Stimulated activated CD4-positive, alpha-beta T cell treated with anti-CD3 and anti-CD28 coated beads, TNF-alpha, amount 100 ng/mL, for 4 hours (primary cell): ENCODE measurements at places on chromosomes 1 and 21.
A peak's percentile ranks its signal among the peaks of the same experiment; 100 is the strongest.

DNA sequence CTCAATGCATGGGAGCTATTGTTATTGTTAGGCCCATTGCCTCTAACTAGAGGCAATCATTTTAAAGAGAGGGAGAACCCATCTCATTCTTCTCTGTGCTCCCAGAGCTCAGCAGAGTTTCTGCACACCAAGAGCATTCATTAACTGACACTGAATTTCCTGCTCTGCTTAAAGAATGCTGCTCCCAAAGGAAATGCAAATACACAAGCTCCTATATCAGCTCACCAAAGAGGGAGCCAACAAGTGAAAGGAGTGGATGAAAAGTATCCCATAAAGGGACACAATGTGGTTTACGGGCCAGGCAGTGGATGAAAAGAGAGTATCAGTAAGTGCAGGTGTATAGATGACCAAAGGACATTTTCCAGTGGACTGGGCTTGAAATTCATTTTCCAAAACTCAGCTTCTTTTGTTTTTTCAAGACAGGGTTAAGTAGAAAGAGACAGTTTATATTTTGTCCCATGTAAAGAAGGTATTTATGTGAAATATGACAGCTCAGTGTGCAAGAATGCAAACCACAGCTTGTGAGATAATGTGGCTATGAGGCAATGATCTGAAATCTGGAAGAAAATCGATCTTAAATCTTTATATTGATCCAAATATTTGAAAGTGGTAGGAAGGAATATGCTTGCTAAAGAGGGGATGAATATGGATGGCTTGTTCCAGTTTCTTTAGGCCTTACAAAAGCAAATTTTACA is 207.7 kb upstream of the CAMK1G start:
- DNase-seq: no peak

- DNase-seq: peak; percentile 26
These were observed 47.4 kb upstream of the OSBPL9 start for GRCh38 chr1:51569284-51570062.

DNA sequence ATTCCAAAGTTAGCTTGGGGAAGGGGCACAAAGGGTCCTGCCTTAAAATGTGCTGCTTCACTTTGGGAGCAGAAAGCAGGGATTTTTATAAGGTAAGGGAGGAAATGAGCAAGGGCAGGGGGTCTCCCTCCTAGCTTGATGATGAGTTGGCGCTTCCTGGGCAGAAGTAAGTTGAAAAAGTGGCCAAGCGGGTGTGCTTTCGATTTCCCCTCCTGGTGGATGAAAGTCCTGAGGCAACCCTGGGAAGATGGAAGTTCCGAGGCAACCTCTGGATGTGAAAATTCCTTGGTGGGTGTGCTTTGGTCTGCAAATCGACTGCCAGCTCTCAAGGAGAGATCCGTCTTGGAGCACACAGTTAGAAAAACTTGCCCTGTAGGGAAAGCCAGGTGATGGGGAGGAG is 41.7 kb upstream of the CD2 start:
- no peak for DNase-seq

DNA sequence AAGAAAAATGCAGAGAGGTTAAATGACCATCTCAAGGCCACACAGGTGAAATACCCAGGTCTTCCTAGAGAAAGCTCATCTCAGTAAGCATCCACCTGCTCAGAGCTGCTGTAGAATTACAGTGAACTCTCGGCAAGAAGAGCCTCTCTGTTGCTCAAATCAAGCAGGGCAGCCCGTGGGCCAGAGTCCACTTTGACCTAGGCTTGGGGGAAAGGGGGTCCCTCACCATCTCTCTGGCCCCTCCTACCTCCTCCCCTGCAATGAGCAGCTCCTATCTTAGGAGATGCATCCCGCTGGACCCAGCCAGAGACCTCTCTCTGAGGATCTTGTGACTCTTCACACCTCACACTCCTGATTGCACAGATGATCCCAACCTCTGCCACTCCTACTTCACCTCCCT is 364.7 kb downstream of the PTPRU start:
- DNase-seq: no peak

- DNase-seq: no peak
These were observed 10.7 kb upstream of the HUNK start for GRCh38 chr21:31862078-31862477.

DNA sequence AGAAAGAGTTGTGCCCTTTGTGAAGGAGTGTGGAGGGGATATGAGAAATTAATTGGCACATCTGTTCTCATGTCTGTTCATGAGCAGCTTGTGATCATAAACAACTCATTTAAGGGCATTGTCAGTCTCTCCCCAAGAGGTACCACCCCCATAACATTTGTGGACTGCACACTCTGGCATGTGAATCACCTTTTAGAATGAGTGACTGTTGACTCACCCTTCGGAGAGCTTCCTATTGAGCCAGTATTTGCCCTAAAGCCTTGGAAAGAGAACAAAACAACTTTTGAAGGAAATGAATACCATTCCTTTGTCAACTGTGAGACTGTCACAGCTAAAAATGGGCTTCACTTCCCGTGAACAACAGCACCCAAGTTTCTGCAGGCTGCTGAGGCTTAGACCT is 27.5 kb upstream of the MYSM1 start:
- no peak for DNase-seq

DNA sequence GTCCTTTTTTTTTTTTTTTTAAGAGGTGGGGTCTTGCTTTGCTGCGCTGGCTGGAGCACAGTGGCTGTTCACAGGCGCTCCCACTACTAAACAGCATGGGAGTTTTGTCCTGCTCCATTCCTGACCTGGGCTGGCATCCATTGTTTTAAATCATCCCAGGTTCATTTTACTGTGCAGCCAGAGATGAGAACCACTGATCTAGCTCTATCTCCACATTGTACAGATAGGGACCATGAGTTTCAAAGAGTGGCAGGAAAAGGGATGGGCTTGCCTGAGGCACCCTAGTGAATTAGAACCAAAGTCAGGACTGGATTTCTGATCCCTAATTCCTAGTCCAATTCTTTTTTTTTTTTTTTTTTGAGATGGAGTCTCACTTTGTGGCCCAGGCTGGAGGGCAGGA is 7.2 kb upstream of the TMEM222 start:
- DNase-seq: no peak

DNA sequence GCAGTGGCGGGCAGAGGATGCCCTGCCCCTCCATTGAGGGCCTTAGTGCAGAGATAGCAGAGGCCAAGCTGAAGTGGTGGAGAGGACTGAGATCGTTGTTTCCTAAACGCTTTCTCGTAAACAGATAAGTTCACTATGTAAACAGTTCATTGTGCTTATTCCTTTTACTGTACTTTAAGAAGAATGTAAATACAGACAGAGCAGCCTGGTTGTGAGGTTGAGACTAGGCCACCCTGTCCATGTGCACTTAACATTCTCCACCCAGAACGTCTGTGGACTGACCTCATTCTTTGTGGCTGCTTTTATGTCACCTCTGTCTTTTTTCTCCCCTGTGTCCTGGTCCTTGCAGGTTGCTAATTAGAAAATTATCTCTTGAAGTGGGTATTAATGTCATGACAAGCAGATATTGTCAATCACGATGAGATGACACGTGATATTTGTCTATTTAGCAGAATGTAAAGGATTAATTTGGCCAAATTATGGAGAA is 8.5 kb downstream of the CENPS start:
- no peak for DNase-seq

DNA sequence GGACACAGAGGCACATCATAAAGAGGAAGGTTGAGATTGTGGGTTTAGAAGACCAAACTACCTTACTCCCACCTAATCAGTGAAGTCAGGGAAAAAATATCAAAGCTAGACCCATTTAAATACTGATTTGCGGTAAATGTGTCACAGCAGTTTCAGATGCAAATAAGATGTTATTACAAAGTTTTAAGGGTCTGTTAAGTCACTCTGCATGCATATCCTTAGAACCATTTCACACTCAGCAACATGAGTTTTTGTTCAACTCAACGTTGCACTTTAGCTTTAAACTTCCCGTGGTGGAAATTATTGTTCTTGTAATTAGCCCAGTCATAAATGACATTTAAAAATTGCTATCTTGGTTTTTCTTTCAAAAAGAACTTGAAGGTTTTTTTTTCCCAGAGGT is 34.8 kb downstream of the RPAP2 start:
- DNase-seq: no peak

DNA sequence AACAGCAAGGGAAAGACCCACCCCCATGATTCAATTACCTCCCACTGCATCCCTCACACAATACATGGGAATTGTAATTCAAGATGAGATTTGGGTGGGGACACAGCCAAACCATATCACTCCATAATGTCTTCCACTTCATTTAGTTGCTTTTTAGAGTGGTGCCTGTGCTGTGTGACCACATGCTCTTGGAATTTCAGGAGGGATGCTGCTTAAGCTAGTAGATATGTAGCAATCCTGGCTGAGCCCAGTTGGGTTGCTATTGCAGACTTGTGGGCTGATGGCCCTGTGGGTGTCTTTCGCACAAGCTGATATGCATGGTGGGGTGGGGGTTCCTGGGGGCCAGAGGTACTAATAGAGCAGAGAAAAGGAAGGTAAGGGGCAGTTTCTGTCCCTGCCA is 160.4 kb upstream of the SYT6 start:
- no peak for DNase-seq

GRCh38 chr1:212073490-212073889 is 37.9 kb downstream of the DTL start:
- DNase-seq: no peak

GRCh38 chr1:210257698-210258529 is 25.3 kb downstream of the SERTAD4 start:
- DNase-seq: no peak

DNA sequence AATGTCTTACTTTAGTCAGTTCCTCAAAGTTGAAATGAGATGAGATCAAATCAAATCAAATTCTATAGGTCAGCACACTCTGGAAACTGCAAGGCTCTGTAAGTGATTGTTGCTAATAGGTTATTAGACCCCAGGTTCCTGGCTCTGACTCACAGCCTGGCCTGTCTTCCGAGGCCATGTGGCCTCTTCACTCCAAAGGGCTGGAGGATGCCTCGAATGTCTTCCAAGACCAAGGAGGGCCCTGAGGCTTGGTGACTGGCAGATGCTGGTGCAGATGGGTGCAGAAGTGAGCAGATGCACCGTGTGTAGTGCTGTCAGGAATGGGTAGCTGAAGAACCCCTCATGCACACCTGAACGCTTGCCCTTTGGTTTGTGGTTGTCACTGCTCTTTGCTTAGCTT is 113.4 kb downstream of the MAB21L3 start:
- DNase-seq: no peak

GRCh38 chr1:17112496-17113236 is 6.6 kb downstream of the PADI2 start:
- DNase-seq: no peak

- DNase-seq: no peak
These were observed 5.0 kb upstream of the CHD5 start for GRCh38 chr1:6185151-6185550.

GRCh38 chr1:43044572-43045361 is 86.1 kb upstream of the SLC2A1 start:
- DNase-seq: no peak

GRCh38 chr21:32411350-32412161 is 950 bp upstream of the EVA1C start:
- DNase-seq: peak; percentile 36

GRCh38 chr1:47725000-47725473 is 272.1 kb downstream of the TRABD2B start:
- no peak for DNase-seq

GRCh38 chr1:190608282-190608681 is 130.6 kb upstream of the BRINP3 start:
- no peak for DNase-seq

DNA sequence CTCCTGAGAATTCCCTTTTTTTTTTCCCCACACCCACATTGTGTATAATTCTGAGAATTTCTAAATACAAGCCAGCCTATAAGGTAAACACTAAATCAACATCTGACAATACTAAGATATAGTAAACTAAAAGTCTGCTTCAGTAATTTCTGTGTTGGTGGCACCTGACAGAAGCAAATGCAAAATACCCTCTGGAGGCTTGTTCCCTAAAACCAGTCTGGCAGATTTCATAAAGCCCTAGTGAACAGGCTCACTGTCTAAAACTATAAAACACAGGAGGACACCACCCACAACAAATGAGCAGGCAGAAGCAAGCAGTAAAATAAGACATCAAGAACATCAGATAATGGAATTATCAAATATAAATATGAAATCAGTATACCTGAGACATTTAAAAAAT is 11.5 kb downstream of the TRIM33 start:
- DNase-seq: no peak

- no peak for DNase-seq
These were observed 112.4 kb upstream of the VANGL1 start for GRCh38 chr1:115529216-115529897.

- no peak for DNase-seq
These were observed 213.8 kb downstream of the SIPA1L2 start for GRCh38 chr1:232416026-232416568.

GRCh38 chr1:2644171-2644570 is 11.4 kb upstream of the MMEL1 start:
- DNase-seq: no peak

- DNase-seq: no peak
These were observed 12.8 kb upstream of the CTSS start for GRCh38 chr1:150778409-150778808.

GRCh38 chr1:230430499-230430898 is 4.4 kb upstream of the PGBD5 start:
- no peak for DNase-seq

DNA sequence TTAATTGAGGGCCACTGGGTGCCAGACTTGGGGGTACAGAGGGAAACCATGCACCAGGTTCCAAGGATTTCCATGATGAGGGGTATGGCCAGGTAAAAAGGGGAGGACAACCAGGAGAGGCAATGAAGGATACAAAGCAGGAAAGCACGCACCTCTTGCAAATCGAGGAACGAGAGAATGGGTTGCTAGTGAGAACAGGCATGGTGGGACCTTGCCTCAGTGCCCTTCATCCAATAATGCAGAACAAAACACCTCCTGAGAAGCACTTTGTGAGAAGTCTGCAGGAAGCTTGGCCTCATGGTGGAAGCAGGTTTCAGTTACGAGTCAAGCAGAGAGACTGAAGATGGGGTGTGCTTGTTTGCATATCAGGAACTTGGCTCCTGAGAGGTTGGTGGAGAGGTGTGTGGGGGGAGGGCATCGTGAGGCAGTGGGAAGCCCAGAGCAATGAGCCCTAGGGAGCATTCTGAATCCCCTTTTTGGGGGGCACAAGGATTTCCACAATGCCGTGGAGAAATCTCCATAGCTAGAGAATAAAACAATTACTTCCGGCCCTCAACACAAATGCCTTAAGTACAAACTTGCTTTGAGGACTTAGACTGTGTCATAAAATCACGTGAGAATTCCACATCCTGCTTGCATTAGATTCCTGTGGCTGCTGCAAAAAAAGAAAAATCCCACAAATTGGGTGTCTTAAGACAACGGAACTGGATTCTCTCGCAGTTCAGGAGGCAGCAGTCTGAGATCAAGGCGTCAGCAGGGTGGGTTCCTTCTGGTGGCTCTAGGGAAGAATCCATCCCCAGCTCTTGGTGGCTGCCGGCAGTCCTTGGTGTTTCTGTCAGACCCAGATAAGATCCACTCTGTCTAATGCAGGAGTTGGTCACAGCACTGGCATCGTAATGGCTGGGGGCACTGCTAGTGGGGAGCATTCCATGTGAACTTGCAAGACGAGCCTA is 54.9 kb upstream of the BACE2 start:
- no peak for DNase-seq

GRCh38 chr1:199684686-199685273 is 342.7 kb upstream of the NR5A2 start:
- DNase-seq: no peak
